ENCODE measurements at places on chromosomes 7 and 10.

DNA sequence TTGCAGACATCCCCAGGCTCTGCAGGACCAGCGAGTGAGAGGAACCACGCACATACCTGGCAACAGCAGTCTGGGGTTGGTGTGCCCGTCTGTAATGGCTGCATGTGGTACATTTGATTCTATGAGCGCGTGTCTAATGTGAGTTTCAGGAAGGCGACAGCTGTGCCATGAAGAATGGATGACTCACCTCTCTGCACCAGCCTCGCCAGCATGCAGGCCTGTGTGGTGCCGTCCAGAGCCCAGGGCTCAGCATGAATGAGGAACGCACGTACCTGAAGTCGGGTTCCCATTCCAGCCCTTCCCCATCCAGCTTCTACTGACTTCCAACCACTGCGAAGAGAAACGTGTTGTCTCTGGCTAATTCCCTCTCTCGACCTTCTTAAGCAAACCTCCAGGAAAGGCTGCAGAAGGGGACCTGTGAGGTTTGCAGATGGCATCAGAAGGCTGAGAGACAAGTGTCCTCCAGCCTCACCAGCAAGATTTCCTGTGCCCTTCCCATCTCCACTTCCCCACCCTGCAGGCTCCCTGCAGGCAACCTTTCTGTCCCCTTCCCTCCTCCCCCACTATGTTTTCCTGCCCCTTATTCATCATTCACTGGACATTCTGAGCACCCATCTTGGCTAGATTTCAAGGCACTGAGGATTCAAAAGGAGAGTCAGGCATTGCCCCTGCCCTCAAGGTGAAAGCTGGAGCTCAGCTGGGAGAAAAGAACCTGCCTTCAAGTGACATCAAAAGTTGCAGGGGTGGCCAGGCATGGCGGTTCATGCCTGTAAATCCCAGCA is 54.3 kb downstream of the ASB13 start:
- DNase-seq: no peak

DNA sequence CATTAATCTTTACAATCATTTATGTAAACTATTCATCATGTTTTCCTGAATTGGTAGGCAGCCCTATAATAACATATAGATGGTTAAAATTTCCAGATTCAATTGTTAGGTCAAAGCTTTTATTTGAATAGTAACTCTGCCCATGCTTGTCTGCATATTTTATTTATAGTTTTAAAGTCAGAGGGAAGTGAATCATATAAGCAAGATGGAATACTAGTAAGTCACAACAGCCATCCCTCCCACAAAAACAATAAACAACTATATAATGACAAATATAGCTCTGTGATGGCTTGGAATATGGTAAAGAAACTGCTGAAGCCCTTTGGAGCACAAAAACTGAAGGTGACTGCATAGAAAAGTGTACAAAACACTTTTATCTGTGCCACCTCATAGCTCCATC is 156.3 kb upstream of the TMEM106B start:
- no peak for DNase-seq

DNA sequence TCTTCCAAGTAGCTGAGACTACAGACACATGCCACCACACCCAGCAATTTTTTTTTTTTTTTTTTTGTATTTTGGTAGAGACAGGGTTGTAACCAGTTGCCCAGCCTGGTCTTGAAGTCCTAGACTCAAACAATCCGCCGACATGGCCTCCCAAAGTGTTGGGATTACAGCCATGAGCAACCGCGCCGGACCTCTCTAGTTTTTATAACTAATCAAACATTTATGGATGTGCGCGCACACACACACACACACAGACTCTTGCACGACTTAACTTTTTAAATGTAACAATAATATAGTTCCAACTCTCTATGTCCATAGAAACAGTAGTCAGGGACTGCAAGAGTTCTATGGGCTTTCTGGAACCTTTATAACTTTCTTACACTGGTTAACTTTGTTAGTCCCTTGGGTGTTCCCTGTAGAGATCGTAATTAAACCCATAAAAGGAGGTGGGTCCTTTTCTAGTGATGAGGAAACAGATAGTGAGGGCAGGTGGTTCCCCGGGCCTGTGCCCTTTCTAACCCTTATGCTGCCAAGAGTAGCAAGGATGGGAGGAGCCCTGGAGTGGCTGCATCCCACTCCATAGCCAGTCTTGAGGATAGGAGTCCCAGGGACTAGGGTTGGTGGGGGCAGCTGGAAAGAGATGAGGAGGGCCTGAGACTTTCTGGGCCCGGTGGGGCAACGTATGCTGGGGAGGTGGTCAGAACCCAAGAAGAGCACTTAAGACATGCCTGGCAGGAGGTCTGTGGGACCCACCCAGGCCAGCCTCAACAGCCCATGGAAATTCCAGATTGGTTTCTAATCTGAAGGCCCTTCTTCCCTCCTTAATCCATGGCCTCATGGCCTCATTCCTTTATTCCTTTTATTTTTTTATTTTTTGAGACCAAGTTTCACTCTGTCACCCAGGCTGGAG is 8.6 kb downstream of the MARVELD1 start:
- DNase-seq: peak; percentile 82

GRCh38 chr10:8336629-8337331 is 282.3 kb downstream of the GATA3 start:
- DNase-seq: no peak

DNA sequence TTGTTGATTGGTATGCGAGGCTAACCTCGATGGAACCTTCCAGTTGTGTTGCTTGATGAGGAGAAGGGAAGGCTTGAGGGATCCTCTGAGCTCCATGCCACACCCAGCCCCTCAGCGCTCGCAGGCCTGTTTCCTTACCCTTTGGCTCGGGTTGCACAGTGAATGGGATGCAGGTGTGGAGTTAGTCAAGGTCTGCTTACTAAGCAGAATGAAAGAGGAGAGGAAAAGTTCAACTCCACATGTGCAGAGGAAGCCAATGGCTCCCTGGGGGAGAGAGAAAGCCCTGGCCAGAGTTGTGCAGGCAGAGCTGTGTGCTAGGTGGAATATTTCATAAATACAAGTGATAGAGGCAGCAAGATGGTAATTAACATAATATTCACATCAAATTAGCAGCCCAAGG is 85.5 kb downstream of the JCAD start:
- DNase-seq: no peak

DNA sequence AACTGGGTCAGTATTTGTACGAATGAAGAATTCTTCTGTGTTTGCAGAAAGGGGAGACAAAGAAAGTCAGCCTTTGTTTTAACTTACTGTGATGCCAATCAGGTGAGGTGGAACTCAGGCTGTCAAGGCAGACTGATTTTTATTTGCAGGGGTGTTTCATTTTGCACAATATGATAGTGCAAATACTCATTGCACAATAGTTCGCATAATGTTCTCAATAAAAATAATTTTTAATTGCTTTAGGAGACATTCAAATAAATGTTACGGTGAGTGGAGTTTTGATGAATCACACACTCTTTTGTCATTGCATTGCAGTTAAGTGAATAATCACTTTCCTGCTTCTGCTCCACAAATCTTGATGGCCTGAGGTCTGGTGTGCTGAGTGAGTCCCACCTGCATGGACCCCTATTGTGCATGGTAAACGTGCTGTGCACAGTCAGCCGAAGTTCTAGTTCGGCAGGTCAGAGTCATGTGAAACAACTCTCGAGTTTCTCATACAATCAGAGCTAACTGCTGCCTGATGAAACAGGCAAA is 141.3 kb upstream of the FZD8 start:
- DNase-seq: no peak

- no peak for DNase-seq
These were observed 88.1 kb downstream of the SEMA3C start for GRCh38 chr7:80830584-80831285.

- DNase-seq: no peak
These were observed 798.3 kb downstream of the NXPH1 start for GRCh38 chr7:9231630-9232121.

GRCh38 chr7:7672545-7673239 is 32.1 kb downstream of the UMAD1 start:
- no peak for DNase-seq

- no peak for DNase-seq
These were observed 211.6 kb downstream of the NEBL start for GRCh38 chr10:20685462-20685861.

- DNase-seq: no peak
These were observed 297.1 kb downstream of the GALNT17 start for GRCh38 chr7:71429083-71429482.

GRCh38 chr7:39721919-39722597 is 98.7 kb downstream of the RALA start:
- DNase-seq: no peak

- DNase-seq: no peak
These were observed 538.5 kb downstream of the INHBA start for GRCh38 chr7:41164440-41164839.

- DNase-seq: no peak
These were observed 4.7 kb upstream of the WASHC2A start for GRCh38 chr10:50063100-50063499.

DNA sequence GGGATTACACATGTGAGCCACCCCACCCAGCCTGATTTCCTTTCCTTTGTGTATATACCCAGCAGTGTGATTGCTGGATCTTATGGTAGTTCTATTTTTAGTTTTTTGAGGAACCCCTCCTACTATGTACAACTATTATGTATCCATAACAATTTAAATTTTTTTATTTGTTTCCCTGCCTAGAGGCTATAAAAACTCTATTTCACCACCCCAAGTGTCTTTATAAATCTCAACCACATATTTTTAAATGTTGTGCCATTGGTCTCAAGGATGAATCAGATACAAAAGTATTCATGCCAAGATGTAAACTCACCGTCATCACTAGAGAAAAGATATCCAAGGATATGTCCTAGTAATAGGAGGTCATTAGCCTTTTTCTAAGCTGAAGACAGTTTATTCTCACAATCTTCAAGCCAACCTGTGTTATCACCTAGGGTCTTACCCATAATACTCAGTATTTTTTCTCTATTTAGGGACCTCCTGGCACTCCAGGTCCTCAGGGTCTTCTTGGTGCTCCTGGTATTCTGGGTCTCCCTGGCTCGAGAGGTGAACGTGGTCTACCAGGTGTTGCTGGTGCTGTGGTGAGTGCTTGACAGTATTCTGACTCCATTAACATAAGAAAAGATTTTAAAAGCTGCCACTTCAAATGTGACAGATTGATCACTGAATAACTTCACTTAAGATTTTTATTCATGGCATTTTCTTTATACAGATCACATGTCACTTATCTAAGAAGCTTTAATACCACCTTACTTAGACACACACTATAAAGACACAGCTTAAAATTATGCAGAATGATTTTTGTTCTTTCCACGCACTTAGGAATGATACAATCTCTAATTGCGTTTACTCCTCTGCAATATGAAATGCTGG is 29.4 kb downstream of the COL1A2 start:
- DNase-seq: no peak

DNA sequence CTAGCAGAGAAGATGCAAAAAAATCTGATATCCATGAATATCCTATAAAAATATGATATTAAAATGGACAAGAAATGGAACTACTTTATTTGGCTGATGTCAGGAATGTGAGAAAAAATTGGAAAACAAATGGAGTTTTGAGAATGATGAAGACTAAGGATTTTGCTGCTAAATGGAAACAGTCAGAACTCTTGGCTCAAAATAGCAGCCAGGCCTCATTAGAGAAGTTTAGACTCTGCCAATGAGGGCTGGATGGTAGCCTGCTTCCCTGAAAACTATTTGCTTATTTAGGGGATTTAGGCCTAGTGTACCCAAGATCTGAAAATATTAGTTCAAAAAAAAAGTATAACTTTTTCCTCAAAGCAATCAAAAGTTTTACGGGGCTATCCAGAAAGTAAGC is 458.5 kb downstream of the TFEC start:
- DNase-seq: no peak

GRCh38 chr10:87038786-87039185 is 18.7 kb downstream of the FAM25A start:
- peak; percentile 37 for DNase-seq

DNA sequence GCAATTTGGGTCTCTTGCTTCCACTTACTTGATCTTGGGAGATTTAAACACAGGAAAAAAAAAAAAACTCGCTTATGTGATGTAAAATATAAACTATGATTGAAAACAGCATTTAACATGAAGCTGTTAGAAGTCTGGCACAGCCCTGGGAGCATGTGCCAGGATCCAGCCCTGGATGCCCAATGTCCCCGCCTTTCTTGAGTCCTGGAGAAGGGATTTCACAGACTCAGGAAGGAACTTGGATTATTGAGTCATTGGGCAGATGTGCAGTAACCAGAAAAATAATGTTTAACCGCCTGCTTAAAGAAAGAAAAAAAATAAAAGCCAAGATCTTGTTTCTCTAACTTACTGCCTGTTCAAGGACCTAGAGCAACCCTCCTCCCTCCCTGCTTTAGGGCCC is 3.7 kb upstream of the JCAD start:
- DNase-seq: no peak

DNA sequence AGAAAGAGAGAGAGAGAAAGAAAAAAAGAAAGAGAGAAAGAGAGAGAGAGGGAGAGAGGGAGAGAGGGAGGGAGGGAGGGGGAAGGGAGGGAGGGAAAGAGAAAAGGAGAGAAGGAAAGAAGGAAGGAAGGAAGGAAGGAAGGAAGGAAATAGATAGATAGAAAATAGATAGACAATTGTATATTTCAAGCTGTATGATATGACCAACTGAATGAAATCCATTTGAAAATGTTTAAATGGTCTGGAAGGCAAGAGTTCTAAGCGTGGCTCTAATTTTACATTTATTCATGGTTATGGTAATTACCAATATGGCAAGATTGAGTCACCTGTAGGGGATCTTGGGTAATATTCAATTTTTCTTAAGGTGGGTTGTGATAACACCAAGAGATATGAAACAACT is 24.4 kb upstream of the CTAGE4 start:
- no peak for DNase-seq

DNA sequence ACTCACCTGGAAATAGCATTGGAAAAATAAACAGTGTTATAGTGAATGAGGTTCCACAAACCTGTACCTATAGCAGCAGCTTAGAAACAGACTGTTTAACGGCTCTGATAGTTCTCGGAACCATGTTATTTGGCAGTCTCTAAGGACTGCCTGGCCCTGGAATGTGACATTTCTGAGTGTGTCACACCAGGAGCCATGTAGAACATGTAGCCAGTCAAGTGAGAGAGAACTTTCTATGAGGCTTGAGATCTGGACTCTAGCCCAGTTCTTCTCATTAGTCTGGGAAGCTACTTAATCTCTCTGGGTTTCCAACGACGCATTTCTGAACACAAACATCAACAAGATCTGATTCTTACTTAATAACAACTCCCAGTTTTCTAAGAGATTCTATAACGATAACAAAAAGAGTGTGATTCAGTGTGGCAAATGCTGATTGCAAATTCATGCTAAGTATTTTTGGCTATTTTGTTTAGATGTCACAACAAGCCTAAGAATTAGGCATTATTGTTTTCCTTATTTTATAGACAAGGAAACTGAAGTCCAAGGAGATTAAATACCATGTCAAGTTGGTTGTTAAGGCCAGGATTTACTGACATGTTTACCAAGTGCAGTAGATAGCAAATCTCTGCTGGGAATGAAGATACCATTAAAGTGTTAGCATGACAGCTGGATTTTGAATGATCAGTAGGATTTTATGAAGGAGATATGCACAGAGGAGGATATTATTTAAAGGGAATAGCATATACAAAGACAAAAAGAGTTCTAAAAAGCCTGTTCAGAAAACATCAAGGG is 47.2 kb downstream of the APBB1IP start:
- no peak for DNase-seq

- DNase-seq: no peak
These were observed 84.0 kb downstream of the LYZL1 start for GRCh38 chr10:29372920-29373319.

Measured in transverse colon (tissue), 4 donors.